Heart left ventricle (tissue), 16 donors: ENCODE measurements at places on chromosomes 13 and 19. TPM values are rescaled to one million over a fixed set of nuclear protein-coding genes. Genes with fewer than 3 reads are reported as not detected.
A peak's percentile ranks its signal among the peaks of the same experiment; 100 is the strongest.

FXYD1 gene
- 388 TPM for total RNA-seq

GRCh38 chr13:31970231-31970930 lies 61.2 kb upstream of the FRY start:
- no peak for DNase-seq

GRCh38 chr19:15144046-15144646 lies 36.9 kb downstream of the SYDE1 start:
- no peak for DNase-seq

GRCh38 chr13:108213946-108214345 lies 1.4 kb downstream of the LIG4 start:
- no peak for DNase-seq

GRCh38 chr13:24680921-24681604 lies 855 bp downstream of the ATP12A start:
- DNase-seq: no peak

DNA sequence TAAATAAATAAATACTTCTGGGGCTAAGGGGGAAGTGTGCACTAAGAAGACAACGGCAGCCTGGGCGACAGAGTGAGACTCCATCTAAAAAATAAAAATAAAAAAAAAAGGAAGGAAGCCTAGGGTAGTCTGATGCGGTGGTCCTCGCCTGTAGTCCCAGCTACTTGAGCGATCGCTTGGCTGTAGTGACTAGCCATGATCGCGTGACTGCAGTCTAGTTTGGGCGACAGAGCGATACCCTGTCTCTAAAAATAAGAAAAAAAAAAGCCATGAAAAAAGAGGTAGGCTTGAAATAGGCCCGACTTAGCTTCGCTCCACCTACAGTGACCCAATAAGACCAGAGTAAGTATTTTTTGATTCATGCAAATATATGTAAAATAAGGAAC lies 661 bp upstream of the BABAM1 start:
- no peak for DNase-seq

DNA sequence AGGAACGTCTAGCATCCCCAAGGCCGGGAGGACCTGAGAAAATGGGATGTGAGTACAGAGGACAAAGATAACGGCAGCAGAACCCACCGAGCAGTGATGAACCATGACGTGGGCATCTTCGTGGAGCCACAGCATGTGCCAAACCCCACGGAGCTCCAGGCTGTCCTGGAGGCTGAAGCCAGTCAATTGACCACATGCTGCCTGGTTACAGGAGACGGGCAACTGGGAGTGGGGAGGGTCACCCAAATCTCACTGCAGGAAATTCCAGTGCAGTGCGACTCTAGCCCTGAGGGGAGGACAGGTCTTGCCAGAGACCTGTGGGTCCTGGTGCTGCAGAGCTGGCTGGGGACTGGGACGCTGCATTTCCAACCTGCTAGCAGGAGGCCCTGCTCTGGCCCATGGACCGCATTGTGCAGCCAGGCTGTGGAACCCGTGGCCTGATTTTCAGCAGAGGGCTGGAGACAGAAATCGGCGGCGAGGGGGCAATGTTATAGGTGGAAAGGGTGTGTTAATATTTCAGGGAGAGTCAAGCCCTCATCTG lies 3.2 kb upstream of the GRTP1 start:
- no peak for DNase-seq

DNA sequence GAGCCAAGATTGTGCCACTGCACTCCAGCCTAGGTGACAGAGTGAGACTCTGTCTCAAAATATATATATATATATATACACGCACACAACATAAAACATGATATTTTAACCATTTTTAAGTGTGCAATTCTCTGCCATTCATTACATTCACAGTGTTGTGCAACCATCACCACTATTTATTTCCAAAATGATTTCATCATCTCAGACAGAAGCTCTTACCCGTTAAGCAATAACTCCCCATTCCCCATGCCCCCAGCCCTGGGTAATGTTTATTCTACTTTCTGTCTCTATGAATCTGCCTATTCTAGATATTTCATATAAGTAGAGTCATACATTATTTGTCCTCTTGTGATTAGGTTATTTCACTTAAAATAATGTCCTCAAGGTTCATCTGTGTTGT lies 20.3 kb downstream of the WDR88 start:
- DNase-seq: no peak

- DNase-seq: peak; percentile 80
These were observed 9.5 kb upstream of the VN1R1 start for GRCh38 chr19:57466489-57466888.

GRCh38 chr13:21529146-21529893 lies 70.2 kb upstream of the ZDHHC20 start:
- no peak for DNase-seq

BAX gene
- total RNA-seq: 23.8 TPM

GRCh38 chr13:112748947-112749735 lies 59.3 kb downstream of the ATP11A start:
- DNase-seq: no peak

ZNF20 gene
- 1.1 TPM for total RNA-seq

GRCh38 chr19:32570081-32570785 lies 10.8 kb upstream of the PDCD5 start:
- DNase-seq: peak; percentile 43

- DNase-seq: no peak
These were observed 43.4 kb upstream of the NFIC start for GRCh38 chr19:3323026-3323425.

CCL25 gene
- not detected for total RNA-seq

DNA sequence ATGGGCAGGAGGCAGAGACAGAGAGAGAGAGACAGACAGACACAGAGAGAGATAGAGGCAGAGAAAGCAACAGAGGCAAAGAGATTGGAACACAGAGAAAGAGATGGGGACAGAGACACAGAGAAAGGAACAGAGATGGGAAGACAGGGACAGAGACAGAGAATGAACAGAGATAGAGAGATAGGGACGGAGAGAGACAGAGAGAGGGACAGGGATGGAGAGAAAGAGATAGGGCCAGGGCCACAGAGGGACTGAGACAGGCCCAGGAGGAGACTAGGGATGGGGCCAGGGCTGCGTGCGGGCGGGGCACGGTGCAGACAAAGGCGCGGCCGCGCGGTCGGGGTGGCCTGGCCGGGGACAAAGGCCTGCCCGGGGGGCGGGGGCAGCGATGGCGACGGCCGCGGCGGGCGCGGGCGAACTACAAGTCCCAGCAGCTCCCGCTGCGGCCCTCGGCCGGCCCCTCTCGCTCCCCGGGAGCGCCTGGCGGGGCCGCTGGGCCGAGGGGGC lies at the start of gene ZNF358:
Gene ZNF358 (plus strand): TSS at position 459 of the 507 bp plus-strand sequence. CDS start 3,140 bp downstream, outside the sequence.
- DNase-seq: peak; percentile 81

DNA sequence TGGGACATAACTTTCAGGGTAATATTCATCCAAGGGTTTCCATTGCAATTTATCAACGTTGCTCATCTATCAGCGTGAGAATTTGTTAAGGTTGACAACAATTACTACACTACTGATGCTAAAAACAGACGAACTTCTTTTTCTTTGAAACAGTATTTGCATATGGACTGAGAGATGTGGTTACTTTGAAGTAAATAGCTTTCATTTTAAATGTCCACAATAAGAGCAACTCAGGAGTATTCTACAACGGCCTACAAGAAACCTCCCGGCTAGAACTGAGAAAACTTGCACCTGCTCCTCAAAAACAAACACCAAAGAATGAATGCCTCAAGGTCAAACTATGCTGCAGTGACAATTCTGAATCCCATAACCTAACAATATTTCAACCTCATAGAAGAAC lies 238.4 kb downstream of the IRS2 start:
- DNase-seq: no peak

- no peak for DNase-seq
These were observed 12.6 kb downstream of the FBXO46 start for GRCh38 chr19:45717983-45718650.

FRY gene
- 237 TPM for total RNA-seq
